Stimulated activated CD4-positive, alpha-beta T cell treated with anti-CD3 and anti-CD28 coated beads, Interleukin-1b, Interleukin-23, amount 100 ng/mL, for 1 hour (primary cell): ENCODE measurements at places on chromosomes 12 and 14.

GRCh38 chr14:55386037-55386808 lies 25.4 kb downstream of the ATG14 start:
- DNase-seq: no peak

- DNase-seq: peak; percentile 56
These were observed 62.6 kb upstream of the RESF1 start for GRCh38 chr12:31896514-31897039.

GRCh38 chr14:41201696-41202095 lies 405.0 kb upstream of the LRFN5 start:
- DNase-seq: no peak

- no peak for DNase-seq
These were observed 65.9 kb downstream of the DAAM1 start for GRCh38 chr14:59254146-59254910.

- no peak for DNase-seq
These were observed 785 bp upstream of the LHX5 start for GRCh38 chr12:113472191-113473121.

DNA sequence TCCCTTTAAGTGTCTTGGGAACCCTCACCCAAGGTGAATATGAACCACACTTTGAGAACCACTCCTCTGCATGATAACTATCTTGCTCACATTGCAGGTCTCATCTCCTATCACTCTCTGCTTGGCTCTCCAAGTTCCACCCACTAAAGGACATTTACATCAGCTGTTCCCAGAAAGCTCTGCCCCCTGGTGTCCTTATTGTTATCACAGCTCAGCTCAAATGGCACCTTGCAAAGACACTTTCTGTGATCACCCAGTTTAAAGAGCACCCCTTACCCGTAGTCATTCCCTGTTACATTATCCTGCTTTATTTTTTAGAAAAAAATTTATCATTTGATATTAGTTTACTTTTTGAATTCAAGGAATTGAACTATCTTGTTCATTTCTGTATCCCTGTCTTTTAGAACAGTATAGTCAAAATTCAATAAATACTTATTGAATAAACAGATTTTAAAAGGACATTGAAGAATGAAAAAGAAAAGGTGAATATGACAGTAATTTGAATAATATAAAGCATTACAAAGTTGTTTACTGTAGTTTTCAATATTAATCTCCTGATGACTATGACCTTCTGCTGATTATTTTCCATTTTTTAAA lies 20.5 kb upstream of the GUCY2C start:
- peak; percentile 16 for DNase-seq

- no peak for DNase-seq
These were observed 71.7 kb downstream of the SLC2A13 start for GRCh38 chr12:40034156-40034555.

- DNase-seq: no peak
These were observed 1130.5 kb upstream of the FLRT2 start for GRCh38 chr14:84399296-84399910.

DNA sequence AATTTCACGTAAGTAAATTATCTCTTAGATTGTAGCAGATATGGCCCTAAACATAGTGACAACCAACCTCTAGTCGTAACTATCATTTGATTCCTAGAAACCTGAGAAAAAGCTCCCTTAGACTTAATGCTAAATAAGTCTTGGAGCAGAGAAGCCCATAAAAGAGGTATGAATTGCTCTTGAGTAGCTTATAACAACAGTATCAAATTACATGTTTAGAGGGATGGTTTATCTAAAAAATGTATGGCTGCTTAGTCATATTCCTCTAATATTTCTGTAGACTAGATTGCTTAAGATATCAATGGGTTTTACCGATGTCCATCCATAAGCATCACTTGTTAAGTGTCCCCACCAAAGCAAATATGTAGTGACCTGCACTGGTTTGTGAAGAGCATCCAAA lies 259.7 kb downstream of the NELL2 start:
- no peak for DNase-seq

DNA sequence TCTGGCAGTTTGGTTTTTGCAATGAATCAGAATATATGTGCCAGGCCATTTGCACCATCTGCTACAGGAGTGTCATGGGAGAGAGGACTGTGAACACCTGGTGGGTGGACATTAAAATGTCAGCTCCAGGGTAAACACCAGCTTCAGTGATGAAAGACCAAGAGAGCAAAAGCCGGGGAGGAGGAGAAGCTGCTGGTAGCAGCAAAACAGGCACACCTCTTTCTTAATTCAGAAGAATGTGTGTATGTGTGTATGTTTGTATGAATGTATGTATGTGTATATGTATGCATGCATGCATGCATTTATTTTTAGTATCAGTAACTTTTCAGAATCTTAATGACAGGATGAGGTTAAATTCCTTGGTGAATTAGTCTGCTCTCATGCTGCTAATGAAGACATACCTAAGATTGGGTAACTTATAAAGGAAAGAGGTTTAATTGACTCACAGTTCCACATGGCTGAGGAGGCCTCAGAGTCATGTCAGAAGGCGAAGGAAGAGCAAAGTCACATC lies 357.4 kb upstream of the PRICKLE1 start:
- DNase-seq: no peak

DNA sequence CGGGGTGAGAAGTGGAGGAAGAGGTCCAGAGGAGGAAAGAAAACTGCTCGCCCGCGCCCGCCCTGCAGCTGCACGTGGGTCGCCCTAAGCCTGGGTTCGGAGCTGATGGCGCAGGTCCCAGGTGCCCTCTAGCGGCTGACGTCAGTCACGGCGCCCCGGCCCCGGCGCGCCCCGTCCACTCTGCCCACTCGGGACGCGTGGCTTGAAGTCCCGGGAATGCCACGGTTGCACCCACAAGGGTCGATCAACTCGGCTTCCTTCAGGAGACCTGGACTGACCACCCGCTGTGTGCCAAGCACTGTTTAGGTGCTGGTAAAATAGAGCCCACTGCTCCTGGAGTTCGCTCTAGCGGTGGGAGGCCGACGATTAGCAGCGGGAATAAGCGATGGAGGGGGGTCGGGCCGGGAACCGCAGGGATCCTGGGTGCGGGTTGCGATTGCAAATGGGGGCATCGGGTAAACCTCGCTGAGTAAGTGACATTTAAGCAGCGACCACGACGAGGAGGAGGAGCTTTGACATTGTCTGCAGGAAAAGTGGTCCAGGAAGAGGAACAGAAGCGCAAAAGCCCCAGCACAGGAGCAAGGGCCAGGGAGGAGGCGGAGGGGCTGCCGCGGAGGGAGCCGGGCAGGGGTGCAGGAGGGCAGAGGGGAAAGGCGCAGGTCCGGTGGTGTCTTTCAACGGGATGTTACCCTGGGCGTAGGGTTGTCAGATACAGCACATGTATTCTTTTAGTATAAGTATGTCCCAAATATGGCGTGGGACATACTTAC lies 5.1 kb upstream of the ZNF839 start:
- peak; percentile 69 for DNase-seq

DNA sequence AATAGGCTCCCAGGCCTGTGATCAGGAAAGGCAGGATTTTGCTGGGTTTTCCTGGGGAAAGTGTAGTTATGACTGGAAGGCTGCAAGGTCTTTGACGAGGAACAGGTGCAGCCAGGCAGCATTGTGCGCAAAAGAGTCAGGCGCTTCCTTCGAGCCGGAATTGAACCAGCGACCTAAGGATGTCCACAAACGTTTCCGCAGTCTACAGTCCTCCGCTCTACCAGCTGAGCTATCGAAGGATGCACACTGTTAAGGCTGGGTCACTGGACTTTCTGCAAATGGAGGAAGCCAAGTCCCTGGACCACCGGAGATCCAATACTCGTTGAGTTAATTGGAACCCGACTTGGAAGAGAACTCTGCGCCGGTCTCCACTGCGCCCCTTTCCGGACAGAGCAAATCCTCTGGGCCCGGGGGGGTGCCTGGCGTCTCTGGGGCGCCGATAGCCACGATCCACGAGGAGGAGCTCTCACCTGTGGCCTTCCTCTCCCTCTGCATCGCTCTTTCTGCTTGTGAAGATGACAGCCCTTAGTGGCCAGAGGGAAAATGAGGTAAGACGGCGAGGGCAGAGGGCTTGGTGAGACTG lies 18.4 kb upstream of the OR6S1 start:
- no peak for DNase-seq

GRCh38 chr12:93595351-93595750 lies 22.9 kb downstream of the SOCS2 start:
- no peak for DNase-seq

DNA sequence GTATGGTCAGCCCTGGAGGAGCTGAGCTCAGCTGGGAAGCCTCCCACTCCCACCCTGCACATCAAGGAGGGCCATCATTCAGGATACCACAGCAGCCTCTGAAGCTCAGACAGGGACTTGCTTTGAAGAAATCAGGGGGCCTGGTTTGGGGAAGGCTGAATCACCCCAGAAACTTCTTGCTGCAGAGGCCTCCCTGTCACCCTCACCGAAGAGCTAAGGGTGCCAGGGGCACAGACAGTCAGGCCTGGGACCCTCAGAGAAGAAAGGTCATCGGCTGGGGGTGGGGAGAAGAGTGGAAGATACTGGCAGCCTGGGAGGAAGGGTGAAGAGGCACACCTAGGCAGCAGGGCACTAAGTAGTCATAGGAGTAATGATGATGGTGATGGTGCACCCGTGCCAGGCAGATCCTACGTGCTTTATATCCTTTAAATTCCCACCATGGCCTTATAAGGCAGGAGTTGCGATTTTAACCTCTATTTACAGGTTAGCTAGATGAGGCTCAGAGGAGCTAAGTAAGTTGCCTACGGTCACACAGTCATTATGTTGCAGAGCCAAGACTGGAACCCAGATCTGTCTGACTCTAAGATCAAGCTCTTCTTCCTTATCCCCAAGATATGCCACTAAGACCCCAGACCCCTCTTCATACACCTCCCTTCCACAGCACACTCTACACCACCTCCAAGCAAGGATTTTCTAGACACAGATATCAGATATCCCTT lies 28.5 kb upstream of the PNMA1 start:
- no peak for DNase-seq

- no peak for DNase-seq
These were observed 148.4 kb upstream of the SYT10 start for GRCh38 chr12:33587784-33588712.

- no peak for DNase-seq
These were observed 7.1 kb downstream of the CSRP2 start for GRCh38 chr12:76871742-76872141.

DNA sequence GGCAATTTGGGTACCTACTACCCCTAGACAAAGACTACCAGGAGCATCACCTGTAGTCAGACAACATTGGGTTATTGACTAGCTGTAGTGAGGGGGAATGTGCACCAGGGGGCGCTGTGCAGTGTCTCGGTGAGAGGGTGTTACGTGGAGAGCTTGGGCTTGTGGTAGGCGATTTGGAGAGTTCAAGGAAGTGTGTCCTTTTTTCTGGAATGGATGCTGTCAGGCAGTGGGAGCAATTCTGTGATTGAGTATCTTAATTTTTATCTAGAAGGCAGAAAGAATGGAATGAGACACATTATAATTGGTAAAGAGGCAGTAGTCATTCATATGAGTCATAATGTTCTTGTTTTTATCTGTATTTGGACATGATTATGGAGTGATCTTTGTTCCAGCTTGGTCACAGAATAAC lies 187.7 kb downstream of the GALC start:
- DNase-seq: no peak

- DNase-seq: no peak
These were observed 124.6 kb downstream of the RFLNA start for GRCh38 chr12:124419292-124420040.

DNA sequence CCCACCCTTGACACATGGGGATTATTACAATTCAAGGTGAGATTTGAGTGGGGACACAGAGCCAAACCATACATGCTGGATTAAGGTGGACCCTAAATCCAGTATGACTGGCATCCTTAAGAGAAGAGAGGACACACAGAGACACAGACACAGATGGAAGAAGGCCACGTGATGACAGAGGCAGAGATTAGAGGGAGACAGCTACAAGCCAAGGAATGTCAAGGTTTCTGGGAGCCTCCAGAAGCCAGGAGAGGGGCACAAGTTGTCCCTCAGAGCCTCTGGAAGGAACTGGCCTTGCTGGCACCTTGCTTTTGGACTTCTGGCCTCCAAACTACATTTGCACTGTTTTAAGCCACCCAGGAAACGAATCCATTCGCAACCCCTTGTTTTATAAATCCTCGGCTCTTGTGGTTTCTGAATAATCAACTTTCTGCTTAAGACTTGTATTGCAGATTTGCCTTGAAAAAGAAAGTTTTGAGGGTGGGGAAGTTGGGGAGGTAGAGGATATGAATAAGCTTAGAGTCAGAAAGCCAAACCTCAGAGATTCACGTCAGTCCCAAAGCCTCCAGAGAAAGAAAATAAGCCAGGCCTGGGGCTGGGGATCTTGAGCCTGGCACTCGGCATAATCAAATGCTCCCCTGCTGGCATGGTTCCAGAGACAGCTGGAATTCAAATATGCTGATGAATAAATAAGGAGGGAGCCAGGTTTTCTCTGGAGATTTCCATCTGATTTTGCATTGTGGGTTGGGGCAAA lies 224.2 kb upstream of the PWP1 start:
- no peak for DNase-seq

GRCh38 chr12:3123729-3124128 lies 46.5 kb downstream of the TSPAN9 start:
- DNase-seq: no peak

DNA sequence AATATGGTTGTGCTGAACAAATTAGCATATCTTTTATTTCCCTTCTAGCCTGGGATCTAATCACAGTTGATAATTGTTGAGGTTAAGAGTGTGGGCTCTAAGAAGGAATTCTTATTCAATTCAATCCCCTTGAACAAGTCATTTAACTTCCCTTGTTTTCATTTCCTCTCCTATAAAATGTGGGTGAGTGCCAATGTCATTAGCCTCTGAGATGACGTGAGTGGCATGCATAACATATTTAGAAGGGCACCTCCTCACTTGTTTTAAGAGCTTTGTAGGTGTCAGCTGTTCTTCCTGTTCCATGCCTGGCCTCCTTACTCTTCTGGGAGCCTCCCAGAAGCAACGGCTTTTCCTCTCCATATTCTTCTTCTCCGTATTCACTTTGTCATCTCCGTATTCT lies 155.4 kb upstream of the NEDD1 start:
- DNase-seq: no peak

DNA sequence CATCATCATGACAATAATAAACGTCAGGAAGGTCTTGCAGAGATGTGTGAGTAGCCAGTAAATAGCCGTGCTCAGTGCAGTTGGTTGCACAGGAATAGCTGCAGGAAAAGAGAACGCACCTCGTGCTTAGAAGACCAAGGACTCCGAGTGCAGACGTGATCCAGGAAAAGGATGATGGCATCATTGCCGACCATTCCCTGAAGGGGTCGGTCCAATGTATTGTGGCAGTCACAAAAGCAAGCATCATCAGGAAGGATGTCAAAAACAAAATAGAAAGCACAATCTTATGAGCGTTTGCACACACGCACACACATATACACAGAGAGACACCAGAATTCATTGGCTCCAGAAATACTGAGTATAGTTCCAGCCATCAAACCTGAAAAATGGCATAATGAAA lies 12.8 kb downstream of the DUSP6 start:
- DNase-seq: no peak

DNA sequence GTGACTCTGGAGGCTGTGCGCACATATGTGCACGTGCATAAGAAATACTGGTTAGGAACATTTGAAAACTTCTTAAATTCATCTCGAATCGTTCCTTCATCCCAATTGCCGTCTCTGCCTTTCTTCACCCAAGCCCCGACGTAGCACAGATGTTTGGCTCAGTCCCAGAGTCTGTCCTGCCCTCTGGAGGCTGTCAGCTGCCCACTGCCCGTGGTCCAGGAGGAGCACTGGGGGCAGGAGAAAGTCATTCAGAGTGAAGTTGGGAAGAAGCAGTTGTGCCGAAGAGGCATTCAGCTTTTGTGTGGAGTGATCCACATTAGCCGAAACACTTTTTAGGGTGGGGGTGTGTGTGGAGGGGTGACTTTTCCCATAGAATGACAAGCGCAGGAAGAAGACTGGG lies 124.9 kb downstream of the TSPAN9 start:
- DNase-seq: no peak
